Effector CD4-positive, alpha-beta T cell (primary cell): ENCODE measurements at places on chromosomes 3 and 15.

DNA sequence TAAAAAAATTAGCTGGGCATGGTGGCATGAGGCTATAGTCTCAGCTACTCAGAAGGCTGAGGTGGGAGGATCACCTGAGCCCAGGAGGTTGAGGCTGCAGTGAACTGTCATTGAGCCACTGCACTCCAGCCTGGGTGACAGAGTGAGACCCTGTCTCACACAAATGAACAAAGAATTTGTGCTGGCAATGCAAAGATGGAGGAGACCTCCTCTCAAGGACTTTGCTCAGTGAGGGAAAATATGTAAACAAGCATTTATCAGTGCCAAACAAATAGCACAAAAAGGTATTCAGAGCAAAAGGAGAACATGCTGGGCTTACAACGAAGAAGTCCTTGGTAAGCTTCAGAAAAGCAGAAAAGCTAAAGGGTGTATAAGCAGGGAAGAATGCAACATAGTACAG, 113.1 kb upstream of the UMPS start:
- DNase-seq: no peak

GRCh38 chr15:31230630-31231485, 95.8 kb upstream of the KLF13 start:
- no peak for DNase-seq

- no peak for DNase-seq
Observed at GRCh38 chr3:43411429-43411828, 125.1 kb downstream of the SNRK start.

GRCh38 chr15:91694831-91695210, 158.7 kb upstream of the SLCO3A1 start:
- no peak for DNase-seq

GRCh38 chr15:59678620-59679019, 10.5 kb downstream of the BNIP2 start:
- no peak for DNase-seq

GRCh38 chr3:39388741-39389248, 5.6 kb downstream of the SLC25A38 start:
- DNase-seq: no peak

DNA sequence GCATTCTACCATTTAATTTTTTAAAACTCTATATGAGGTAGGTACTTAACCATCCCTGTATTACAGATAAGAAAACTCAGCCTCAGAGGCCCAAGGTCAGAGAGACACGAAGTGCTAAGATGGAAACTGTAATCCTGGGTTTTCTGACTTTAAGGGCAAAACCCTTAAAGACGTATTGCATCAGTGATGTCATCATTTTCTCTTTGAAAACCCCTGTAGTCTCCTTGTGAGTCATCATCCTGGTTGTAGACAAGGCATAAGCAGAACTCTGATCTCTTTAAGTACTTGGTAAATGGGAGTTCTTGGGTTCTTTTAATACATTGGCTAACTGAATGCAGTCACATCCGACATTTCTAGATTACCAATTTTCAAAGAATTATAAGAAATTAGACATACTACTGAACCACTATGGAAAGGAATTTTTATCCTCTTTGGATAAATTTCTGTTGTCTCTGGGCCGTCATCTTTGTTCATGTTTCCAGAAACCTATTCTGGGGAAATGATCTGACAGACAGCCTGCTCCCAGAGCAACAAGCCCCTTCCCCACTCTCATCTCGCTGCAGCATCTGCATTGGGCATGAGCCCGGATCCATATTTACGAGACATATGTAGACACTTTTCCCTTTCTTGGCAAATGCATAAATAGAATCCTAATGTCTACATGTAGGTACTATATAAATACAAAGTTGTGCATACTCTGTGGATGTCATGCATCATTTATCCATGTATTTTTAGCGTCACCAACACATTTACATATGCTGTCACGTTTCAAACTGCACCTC, 48.7 kb upstream of the MDFIC2 start:
- DNase-seq: no peak

GRCh38 chr3:15903759-15904720, 106.3 kb upstream of the ANKRD28 start:
- DNase-seq: no peak

DNA sequence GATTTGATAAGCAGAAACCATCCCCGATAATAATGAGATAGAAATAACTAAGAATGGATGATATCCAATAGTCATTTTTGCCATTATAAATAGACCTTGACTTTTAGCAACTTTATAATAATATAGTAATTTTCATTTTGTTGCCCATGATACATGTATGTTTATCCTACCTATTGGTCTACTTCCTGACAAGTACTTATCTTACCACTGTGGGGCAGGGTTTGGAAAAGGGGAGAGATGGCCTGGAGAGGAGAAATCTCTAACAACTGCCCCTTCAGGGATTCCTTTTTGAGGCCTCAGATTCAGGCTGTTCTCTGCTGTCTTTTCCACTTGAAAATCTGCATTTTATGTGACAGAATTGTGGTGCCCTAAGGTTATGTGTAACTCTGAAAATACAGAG, 42.2 kb downstream of the FAM98B start:
- DNase-seq: no peak

GRCh38 chr3:129638481-129638880, 32.0 kb upstream of the PLXND1 start:
- no peak for DNase-seq

GRCh38 chr3:24185738-24186384, 240.8 kb downstream of the NR1D2 start:
- no peak for DNase-seq

DNA sequence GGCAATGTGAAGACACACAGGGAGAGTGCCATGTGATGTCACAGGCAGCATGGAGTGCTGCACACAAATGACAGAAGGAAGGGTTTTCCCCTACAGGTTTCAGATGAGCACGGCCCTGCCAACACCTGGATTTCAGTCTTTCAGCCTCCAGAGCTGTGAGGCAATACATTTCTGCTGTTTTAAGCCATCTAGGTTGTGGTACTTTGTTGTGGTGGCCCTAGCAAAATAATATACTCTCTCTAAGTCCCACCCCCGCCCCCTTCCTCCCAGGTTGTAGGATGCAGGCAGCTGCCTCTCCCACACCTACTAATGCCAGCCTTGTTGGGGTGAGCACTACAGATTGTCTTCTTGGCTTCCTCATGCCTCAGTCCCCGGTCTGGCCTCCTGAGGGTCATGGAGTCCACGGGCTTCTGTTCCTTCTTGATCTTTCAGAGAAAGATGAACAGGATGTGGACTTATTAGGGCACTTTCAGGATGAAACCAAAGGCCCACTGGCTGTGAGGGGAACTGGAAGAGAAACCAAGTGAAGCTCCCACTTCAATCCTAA, 180.0 kb downstream of the CD47 start:
- no peak for DNase-seq

- DNase-seq: no peak
Observed at GRCh38 chr3:64225695-64226499, 631 bp upstream of the PRICKLE2 start.

DNA sequence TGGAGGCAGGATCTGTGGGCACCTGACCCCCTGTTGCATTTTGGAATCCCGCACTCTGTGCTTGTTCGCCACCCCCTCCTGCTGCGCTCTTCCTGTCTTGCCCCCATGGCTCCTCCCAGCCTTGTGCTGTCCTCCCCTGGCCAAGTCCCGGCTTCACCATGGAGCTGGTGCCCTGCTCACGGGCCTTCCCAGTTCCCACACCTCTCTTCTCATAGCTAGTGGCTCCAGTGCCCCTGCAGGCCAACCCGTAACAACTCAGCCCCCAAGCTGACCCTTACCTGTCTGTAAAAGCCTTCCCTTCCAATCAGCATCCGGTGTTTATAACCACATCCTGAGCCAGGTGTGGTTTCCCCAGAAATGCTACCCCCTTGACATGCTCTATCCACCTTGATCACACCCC, 407.7 kb upstream of the C2CD4B start:
- no peak for DNase-seq

DNA sequence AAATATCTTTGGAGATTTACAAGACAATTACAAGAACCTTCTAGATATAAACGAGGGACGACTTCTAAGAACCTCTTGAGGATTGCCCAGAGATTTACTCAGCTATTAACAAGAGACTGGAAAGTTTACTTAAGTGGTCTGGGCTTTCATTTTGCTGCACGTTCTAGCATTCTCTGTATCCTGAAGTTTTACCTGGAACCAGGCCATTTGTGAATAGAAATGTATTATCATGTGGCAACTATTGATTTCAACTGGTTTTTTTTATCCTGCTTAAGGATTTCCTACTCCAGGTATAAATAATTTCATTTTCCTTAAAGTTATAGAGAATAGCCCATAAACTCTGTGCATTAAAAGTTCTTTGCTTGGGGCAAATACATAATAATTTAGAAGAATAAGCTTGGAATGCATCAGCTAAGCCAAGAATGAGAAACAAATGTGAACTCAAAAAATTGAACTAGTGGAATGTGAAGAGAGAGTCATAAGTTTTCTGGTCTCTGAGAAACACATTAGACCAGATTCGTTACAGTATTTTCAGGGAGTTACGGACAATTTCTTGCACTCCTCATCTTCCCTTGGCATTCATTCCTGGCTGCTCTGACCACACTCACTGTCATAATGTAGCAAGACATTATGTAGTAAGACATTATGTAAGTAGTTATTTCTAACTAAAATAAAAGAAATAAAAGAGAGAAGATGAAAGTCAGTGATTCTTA, 1.3 kb downstream of the AQP9 start:
- DNase-seq: no peak

- DNase-seq: no peak
Observed at GRCh38 chr15:51323749-51324148, 14.6 kb downstream of the CYP19A1 start.

GRCh38 chr3:194979173-194979572, 291.8 kb downstream of the XXYLT1 start:
- DNase-seq: no peak

DNA sequence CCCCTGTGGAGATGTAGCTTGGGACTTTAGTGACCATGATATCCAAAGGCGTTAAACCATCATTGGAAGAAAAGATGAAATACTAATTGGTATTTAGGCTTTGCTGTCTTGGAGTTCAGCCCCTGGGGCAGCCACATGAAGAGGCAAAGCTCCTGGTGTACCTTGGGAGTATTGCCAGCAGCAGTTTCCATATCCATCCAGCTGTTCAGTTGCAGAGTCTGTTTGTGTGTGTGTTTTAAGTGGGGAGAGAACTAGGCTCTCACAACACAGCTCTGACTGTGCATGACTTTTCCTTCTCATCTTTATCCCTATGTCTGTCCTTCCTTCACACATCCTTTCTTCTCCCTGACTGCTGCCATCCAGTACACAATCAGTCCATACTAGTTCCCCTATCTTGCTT, 98.9 kb downstream of the CDIN1 start:
- DNase-seq: no peak

DNA sequence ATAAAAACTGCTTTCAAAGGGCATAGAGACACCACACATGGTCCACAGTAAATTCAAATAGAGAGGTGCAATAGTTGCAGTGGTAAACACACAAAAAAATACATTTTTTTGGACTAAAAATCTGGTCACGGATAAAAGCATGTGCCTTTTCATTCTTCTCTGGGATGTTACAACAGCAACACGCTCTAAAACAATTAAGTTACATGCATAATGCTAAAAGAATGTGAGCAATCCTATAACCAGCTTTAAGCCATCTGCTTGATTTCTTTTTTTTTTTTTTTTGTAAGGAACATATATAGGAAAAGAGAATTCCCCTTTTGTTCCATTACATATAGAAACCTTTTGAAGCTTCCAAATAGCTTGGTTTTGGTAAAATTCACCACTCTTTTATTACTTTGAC, 20.0 kb downstream of the WNT5A start:
- DNase-seq: no peak

GRCh38 chr15:66707310-66708082, 5.5 kb downstream of the SMAD6 start:
- no peak for DNase-seq

DNA sequence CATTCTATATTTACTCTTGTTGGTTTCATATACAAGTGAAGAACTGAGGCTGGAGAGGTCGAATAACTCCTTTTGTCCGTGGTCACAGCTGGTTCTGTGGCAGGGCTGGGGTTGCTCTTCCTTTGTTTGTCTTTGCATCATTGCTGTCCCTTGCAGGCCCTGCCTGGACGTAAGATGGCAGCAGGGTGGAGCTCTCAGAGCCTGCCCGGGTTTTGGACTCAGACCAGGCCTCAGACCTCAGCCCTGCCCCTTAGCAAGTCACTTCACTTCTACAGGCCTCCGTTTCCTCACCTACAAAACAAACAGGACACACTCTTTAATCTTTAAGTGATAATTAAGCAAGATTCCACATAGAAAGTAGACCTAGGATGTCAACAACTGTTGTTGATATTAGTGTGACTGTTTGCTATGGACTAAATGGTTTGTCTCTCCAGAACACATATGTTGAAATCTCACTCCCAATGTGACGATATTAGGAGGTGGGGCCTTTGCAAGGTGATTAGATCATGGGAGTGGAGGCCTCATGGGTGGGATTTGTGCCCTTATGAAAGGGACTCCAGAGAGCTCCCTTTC, 65.6 kb upstream of the PLXNA1 start:
- no peak for DNase-seq

- no peak for DNase-seq
Observed at GRCh38 chr3:39804951-39805350, 4.5 kb upstream of the MYRIP start.

- DNase-seq: peak; percentile 34
Observed at GRCh38 chr15:73677146-73677607, 7.0 kb upstream of the CD276 start.

DNA sequence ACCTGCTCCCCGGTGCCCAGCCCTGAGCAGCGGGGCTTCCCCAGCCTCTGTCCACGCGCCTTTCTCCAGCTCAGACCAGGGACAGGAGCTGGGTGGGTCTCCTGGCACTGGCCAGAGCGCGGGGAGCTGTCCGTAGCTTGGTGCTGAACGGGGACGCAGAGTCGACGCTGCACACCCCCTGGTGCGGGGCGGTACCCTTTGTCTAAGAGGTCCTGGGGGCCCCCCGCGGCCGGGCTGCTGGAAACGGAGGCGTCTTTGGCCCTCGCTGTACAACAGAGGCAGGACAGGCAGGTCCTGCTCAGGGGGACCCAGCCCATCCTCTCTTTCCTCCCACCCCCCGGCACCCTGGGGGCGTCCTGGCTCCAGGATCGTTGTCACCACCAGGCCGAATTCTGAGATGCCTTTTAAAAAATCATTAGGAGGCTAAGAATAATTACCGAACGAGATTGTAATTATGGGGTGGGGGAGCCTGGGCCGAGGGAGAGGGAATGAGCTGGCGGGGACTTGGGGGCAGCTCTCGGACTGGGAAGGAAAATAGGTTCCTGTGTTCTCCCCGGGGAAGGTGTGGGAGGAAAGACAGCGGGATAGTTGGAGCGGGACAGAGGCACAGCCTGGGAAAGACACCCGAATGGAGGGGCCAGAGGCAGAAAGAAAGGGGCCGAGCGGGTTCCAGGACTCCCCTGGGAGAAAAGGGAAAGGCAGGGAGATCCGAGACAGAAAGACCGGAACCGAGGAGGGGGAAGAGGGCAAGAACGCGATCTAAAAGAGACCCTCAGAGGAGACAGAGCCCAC, 4.1 kb upstream of the SKOR1 start:
- DNase-seq: no peak
